Mucosa of descending colon (tissue), 3 donors: ENCODE measurements at places on chromosomes 1 and 21. TPM values are rescaled to one million over a fixed set of nuclear protein-coding genes. Genes with fewer than 3 reads are reported as not detected.
A peak's percentile ranks its signal among the peaks of the same experiment; 100 is the strongest.

The PKP1 gene
- total RNA-seq: 0.27 TPM

The PRR9 gene
- not detected for total RNA-seq

The TTC39A gene
- 87.0 TPM for total RNA-seq

The TRIM67 gene
- total RNA-seq: 0.05 TPM

The VCAM1 gene
- 4.0 TPM for total RNA-seq

The VWA5B1 gene
- 0.80 TPM for total RNA-seq

The OLIG2 gene
- total RNA-seq: not detected

- DNase-seq: no peak
These were observed 92.6 kb downstream of the ST3GAL3 start for GRCh38 chr1:43799656-43800635.

DNA sequence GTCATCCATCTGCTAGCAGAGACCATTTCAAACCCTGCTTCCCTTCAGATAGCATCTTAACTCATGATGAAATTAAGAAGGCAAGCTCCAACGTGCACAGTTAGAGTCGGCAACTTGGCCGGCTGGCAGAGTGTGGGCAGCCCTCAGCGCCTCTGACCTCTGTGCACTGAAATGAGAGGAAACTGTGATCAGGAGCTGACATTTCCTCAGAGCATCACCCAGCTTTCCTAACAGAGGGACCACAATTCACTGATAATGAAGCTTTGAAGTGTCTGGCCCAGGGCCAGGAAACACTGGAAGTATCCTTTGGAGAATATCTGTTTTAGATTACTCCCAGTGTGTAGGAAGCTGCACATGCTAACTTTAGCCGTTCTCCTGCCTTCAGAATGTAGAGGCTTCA lies 145.0 kb upstream of the ZC3H11B start:
- no peak for DNase-seq

DNA sequence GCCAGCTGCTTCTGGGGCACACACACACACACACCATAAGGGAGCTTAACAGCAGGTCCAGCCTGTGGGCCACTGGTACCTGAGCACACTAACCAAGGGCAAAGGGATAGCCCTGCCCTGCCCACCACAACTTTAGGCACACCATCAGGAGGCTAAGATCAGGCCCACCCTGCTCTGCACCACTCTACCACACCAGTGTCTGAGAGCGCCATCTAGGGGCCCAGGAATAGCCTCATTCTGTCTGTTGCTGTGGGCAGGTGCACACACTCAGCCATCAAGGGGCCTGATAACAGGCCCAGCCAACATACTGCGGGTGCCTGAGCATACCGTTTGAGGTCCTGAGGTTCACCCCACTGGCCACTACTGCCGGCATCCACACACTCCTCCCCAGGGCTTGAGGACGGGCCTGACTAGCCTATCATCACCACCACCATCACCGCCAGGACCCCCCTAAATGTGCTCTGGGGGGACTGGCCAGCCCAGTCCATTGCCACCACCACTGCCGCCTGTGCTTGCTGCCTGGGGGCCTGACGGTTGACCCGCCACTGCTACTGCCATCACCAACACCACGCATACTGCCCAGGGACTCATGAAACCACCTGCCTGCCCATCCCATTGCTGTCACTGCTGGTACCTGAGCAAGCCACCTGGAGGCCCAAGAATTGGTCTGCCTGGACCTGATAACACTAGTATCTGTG lies 31.3 kb downstream of the NSL1 start:
- peak; percentile 41 for DNase-seq

DNA sequence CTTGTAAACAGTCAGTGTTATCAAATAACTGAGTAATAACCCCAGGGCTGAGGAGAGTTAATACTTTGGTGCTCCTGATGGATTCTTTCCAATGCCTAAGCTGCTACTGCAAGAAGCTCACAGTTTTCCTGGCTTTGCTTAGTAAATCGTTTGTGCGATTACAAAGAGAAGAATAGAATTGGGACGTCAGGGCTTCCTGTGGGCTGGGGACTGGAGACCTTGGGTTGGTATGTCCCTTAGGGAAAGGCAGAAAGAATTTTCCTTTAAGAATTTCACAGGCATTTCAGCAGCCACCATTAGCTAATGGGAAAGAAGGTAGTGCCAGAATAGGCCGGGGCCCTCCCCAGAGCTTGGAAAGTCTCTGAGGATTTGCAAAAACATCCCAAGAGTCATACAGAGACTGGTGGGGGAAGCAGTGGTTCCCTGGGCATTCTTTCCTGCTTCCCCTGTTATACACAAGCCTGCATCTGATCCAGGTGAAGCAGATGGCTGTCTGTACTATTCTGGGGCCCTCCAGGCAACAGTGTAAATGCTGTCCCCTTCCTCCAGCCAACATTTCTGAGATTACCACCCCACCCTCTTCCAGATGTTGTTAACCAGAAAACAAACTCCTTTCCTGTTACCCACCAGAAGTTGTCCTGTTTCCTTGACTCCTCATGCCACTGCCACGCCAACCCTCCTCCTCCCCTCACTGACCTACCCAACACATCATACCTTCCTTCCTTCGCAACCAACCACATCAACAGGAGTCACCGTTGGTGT lies 40.2 kb downstream of the PLXNA2 start:
- DNase-seq: no peak

The CXADR gene
- 31.5 TPM for total RNA-seq

GRCh38 chr1:54370287-54370989 lies 35.8 kb downstream of the SSBP3 start:
- DNase-seq: no peak

DNA sequence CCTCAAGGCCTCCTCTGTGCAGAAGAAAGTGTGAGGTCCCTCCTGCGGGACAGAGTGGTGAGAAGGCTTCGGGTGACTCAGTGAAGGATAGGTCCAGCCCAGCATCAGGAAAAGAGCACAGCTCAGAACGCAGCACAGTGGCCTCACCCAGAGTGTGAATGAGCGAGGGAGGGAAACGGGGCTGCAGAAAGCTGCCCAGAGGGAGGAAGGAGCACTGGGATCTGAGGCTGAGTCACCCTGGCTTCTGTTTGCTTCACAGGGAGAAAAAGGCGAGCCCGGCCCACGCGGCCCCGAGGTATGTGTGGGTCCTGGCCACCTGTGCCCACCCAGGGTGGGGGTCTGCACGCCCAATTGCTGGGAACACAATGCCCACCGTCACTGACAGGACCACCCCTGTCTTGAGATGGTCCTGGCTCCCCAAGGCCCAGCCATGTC lies 24.3 kb downstream of the COL6A2 start:
- DNase-seq: peak; percentile 6

DNA sequence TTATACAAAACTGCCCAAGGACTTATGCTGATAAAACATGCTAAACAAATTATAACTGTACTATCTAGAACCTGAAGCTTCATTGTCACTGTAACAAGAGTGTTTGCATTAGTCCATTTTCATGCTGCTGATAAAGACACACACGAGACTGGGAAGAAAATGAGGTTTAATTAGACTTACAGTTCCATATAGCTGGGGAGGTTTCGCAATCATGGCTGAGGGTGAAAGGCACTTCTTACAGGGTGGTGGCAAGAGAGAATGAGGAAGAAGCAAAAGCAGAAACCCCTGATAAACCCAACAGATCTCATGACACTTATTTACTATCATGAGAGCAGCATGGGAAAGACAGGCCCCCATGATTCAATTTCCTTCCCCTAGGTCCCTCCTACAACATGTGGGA lies 100.4 kb downstream of the SPATA6 start:
- no peak for DNase-seq

DNA sequence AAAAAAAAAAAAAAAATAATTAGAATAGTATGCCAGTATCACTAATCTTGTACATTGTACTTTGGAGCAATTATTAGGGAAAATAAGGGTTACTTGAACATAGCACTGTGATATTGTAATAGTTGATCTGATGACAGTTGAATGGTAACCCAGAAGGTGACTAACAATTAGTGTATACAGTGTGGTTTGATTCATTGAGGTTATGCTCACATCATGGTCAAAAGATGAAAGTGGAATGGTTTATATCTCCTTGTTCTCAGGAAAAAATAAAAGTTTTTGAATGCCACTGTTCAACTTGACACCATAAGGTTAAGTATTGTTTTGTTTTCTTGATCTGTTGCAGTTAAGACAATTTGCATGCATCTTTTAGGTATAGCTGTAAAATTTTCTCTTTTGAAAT lies 87.0 kb downstream of the GPR52 start:
- DNase-seq: no peak

DNA sequence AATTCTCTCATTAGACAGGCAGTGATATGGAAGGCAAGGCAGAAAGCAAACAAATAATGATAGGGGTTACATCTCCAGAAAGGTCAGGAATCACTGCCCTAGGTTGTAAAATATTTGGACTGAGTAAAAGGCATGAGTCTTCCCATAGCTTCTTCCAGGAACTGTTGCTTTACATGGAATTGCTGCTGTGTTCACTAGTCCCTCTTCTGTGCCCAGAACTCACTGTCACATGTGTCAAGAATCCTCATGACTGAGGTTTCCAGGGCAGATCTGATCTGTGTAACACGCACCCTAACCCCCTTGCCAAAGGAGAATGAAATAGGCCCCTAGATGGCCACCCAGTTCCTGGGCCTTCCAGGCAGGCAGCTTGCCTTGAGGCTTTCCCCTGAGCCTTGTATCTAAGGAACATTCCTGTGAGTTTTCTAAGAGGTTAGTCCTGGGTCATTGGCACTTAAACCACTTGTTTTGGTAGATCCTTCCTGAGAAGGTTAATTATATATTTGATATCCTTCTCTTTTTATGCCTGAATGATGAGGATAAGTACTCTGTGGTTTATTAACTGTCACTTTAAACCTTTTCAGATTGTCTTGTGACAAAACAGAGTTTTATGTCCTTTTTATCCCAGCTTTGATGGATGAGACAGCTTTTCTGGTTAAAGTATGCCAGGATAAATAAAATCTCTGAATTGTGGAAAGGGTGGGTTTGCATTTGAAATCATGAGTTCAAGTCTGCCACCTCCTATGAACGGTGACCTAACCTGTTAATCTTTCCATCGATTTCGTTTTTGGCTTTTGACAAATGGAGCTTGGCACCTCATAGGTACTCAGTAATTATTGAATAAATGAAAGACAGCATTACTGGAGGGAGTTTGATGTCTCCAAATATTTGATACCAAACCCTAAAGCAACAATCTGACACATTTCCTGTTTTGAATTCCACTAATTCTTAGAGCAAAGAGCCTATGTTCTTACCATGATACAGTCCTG lies 163.3 kb downstream of the DHRS3 start:
- no peak for DNase-seq

The FTCD gene
- total RNA-seq: 2.1 TPM

GRCh38 chr1:184504040-184504954 lies 117.5 kb downstream of the C1orf21 start:
- DNase-seq: no peak

- no peak for DNase-seq
These were observed 109.8 kb downstream of the PATJ start for GRCh38 chr1:61851849-61852669.
